ENCODE measurements at places on chromosomes 12 and 14.
A peak's percentile ranks its signal among the peaks of the same experiment; 100 is the strongest.

- DNase-seq, result no peak
Measured at GRCh38 chr12:111086947-111087700, 166.7 kb upstream of the MYL2 start.

DNA sequence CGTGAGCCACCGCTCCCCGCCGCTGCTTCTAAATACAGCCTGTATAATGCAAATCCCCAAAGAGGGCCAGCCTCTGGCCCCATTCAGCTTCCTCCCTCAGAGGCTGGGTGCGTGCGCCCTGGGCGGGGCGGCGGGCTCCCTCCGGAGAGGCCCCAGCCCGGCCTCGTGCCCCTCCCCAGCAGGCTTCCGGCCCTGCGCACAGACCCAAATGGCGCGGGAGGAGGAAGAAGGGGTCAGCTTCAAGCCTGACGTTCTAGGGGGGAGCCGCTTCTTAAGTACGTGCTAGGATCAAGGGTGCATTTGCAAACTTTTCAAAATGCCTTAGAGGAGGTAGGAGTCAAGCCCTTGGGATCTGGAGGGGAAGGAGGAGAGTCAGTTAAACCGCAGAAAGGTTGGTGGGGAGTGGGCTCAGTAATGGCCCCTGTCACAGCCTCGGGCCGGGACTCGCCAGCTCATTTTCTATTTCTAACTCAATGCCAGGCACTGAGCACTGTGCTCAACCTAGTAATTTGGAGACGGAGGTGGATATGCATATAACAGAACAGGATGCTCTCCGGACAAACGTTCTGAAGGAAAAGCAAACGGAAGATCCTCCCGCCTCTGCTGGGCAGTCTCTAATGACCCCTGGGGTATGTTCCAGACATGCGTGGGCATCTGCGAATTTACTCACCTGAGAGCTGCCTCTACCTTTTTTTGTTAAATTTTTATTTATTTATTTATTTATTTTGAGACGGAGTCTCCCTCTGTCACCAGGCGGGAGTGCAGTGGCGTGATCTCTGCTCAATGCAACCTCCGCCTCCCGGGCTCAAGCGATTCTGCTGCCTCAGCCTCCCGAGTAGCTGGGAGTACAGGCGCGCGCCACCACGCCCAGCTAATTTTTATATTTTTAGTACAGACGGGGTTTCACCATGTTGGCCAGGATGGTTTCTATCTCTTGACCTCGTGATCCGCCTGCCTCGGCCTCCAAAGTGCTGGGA is 32.3 kb downstream of the NINJ2 start:
- no peak for DNase-seq

- DNase-seq, result no peak
Measured at GRCh38 chr12:20486233-20486632, 117.9 kb downstream of the PDE3A start.

DNA sequence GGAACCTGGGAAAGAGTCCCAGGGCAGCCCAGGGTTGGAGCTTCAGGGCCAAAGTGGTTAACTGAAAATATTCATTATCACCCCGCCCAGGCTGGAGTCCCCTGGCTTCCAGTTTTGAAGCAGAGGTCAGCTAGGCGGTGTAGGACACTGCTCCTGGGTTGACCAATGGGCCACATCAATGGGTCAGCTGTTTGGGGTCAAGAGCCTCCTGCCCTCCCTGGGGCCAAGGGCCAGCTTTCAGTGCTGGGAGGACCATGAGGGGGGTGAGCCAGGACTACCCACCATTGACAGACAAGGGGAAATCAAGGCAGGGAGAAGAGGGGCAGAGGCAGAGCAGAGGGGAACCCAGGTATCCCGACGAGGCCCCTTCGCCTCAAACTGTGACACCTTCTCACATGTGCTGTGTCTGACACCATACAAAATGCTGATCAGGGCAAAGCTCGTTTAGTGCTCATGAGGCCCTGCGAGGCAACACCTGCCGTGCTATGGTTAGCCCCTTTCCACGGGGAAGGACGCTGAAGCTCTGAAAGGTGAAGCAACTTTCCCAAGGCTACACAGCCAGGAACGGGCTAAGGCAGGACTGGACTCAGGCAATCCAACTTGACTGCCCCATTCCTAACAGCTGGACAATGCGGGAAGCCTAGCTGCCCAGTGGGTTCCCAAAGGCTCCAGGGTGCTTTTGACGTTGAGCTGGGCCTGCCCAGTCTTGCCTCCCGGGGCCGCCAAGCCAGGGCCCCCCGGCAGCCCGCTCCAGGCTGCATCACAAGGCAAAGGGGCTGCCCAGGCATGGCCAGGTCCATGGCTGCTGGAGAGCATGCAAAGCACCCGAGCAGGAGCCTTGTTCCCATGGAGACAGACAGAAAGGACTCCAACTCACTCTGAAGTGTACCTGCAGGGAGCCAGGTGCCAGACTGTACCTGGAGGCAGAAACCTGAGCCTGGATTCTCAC is 2.0 kb downstream of the SYNE3 start:
- no peak for DNase-seq

DNA sequence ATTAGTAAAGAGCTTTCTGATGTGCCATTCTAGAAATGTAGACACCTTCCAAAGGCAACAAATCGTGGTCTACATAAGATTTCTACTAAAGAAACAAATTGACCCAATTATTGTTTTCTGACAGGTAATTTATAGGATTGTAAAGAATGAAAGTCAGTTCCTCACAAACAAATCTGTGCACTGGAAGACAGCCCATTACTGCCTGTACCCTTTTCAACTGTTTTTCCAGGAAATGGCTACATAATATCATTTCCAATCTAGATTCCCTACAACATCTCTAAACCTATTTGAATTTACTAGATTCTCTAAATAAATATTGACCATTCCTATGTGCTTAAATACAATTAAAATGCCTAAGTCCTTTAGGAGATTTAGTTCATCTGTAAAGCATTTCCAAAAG is 939.1 kb downstream of the FSCB start:
- no peak for DNase-seq

DNA sequence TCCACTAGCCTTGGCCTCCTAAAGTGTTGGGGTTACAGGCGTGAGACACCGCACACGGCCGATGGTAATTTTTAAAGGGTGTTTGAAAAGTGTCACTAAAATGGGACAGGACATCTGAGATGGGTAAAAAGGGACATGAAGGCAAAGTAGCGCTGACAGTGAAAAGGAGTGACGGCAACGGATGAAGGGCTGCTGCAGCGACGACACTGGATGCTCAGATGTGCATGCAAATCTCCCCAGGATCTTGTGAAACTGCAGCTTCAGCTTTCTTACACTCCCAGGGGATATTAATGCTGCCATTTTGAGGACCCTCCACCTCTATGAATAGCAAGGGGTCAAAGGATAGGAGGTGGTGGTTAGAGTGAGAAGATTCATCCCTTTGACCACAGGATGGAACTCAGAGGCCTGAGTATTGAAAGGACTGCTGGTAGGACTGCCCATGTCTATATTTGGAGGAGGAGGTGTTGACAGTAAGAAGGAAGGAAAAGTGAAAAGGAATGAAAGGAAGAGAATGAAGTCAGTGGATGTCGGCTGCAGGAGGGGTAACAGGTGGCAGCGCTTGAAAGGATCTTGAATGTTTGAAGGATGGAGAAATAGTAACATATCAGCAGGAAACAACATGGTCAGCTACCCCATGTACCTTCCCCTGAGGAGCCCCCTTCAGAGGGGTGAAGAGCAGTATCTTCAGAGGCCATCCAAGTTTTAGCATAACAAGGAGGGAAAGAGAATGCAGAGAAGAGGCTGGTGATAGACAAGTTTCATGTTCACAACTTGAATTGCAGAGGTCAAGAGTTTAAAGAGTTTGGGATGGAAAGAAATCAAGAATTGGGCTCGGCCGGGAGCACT is 37.1 kb downstream of the CLIP1 start:
- no peak for DNase-seq

GRCh38 chr12:79006306-79006705 is 141.7 kb downstream of the SYT1 start:
- peak; percentile 39 for DNase-seq

DNA sequence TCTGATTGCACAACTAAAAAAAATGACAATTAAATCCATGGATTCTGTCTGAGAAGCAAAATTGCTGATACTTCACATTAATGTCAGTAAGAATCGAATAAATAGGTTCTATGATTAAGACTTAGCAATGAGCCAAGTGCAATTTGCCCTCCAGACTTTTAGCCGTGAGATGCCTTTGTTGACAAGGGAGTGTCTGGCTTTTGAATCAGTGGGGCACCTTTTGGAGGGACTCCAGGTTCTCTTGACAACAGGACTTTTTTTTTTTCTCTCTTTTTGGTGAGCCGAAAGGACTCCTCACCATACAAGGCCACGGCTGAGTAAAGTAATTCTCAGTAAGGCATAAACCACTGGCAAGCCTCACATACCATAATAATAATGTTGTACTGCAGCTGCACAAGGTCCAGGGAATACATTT is 4.7 kb upstream of the MDM1 start:
- no peak for DNase-seq

DNA sequence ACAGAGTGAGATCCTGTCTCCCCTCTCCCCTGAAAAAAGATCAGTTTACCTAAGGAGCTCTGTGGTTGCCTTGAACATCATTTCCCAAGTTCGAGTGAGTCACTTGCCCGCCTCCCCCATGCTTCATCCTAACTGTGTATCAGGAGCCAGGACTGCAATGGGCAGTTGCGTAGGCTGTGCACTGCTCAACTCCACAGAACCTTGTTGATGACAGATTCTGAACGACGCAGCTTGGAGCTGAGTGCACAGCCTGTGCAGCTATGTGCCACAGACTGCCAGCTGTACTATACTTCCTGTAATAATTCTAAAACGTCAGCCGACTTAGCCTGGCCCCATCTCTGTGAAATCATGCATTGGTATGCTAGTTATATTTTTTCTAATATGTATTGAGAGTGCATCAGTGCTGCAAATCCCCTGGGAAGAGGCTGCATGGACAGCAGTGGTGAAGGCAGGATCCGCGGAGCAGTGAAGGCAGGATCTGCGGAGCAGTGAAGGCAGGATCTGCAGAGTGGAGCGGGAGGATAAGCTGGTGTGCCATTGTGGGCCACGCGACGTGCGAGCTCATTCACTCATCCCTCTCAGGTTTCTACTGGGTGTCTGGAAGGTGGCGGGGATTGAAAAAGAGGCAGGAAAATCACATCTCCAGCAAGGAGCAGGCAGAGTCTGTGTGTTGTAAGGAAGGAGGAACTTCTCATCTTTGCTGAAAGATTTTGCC is 80.8 kb downstream of the GALNT9 start:
- no peak for DNase-seq

DNA sequence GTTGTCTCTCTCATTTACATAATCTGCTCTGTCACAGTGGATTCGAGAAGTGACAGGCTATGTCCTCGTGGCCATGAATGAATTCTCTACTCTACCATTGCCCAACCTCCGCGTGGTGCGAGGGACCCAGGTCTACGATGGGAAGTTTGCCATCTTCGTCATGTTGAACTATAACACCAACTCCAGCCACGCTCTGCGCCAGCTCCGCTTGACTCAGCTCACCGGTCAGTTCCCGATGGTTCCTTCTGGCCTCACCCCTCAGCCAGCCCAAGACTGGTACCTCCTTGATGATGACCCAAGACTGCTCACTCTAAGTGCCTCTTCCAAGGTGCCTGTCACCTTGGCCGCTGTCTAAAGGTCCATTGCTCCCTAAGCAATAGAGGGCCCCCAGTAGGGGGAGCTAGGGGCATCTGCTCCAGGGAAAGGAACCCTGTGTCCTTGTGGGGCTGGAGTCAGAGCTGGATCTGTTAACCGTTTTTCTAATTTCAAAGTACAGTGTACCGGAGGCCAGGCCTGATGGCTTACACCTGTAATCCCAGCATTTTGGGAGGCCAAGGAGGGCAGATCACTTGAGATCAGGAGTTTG is 5.1 kb downstream of the ERBB3 start:
- peak; percentile 22 for DNase-seq

- no peak for DNase-seq
Measured at GRCh38 chr12:26101763-26102162, 23.1 kb downstream of the BHLHE41 start.

GRCh38 chr12:124681779-124682391 is 114.5 kb upstream of the NCOR2 start:
- peak; percentile 32 for DNase-seq

GRCh38 chr12:124698211-124698997 is 131.0 kb upstream of the NCOR2 start:
- DNase-seq, result peak; percentile 55

- DNase-seq, result no peak
Measured at GRCh38 chr12:4824380-4824779, 85.3 kb upstream of the KCNA1 start.

GRCh38 chr12:20350495-20350894 is 17.8 kb upstream of the PDE3A start:
- no peak for DNase-seq

DNA sequence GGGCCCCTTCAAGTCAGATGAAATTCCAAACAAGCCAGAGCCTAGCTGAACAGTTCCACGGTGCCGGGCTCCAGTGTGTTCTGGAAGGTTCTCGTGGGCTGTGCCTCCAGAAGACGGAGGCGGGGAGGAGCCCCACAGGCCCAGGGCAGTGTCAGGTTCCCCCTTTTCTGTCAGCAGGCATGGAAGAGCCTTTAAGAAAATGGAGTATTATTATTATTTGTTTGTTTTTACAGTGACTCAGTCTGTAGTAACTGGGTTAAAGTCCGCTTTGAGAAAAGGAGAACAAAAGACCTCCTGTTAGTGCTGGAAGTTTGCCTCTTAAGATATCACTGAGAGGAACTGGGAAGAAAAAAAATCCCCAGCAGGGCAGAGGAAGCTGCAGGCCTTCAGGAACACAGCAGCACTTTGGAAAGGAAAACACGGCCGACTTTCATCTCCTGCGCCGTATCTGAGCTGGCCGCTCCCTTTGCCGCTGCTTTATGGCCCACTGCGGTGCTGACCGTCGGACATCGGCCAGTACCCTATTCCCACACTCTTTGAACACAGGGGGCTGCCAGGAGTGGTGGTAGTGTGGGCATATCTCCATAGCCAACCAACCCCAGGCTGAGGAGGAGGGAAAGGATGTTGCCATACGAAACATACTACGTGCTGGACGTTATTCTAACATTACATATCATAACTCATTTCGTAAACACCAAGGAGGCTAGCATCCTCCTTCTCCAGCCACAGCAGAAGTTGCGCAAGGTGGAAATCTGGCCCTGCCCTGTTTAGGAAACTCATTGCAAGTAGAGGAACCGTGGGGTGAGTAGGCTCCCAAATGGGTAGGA is 194.0 kb downstream of the ZFP36L1 start:
- DNase-seq, result peak; percentile 85

DNA sequence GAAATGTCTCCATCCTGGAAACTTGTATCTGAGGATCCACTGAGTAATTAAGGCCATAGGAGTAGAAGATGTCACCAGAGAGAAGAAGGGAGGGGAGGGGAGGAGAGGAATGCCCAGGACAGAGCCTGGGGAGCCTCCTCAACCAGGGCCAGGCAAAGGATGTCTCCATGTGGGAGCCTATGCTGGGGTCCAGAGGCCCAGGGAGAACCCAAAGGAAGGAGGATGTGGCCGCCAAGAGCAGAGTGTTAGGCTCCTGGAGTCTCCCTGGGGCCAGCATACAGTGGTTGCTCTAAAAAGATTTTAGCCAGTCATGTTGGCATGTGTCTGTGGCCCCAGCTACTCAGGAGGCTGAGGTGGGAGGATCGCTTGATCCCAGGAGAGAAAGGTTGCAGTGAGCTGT is 92.6 kb downstream of the DICER1 start:
- no peak for DNase-seq

DNA sequence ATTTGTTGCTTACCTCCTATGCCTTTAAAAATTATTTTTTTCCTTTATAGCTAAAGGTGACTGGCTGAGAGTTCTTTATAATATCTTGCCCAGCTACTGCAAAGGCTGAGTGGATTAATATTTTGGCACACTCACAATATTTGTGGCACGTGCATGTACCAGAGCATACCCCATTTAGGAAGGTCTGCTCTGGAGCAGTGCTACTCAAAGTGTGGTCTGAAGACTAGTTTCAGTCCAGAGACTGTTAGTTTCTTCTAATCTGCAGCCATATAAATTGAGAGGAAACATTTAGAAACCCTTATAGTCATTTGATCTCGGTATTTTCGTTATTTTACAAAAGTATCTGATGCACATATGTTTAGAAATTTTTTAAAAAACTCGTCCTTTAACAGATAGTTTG is 51.0 kb downstream of the IFT81 start:
- DNase-seq, result no peak

All from HT-29 (cell line).